Non-pigmented ciliary epithelial cell (primary cell): ENCODE measurements at places on chromosomes 12 and 14.

- DNase-seq, result no peak
Measured at GRCh38 chr12:86186449-86186848, 69.7 kb downstream of the MGAT4C start.

- DNase-seq, result no peak
Measured at GRCh38 chr12:26833743-26834490, 923 bp upstream of the ITPR2 start.

- DNase-seq, result no peak
Measured at GRCh38 chr12:19165451-19165850, 35.9 kb downstream of the PLEKHA5 start.

DNA sequence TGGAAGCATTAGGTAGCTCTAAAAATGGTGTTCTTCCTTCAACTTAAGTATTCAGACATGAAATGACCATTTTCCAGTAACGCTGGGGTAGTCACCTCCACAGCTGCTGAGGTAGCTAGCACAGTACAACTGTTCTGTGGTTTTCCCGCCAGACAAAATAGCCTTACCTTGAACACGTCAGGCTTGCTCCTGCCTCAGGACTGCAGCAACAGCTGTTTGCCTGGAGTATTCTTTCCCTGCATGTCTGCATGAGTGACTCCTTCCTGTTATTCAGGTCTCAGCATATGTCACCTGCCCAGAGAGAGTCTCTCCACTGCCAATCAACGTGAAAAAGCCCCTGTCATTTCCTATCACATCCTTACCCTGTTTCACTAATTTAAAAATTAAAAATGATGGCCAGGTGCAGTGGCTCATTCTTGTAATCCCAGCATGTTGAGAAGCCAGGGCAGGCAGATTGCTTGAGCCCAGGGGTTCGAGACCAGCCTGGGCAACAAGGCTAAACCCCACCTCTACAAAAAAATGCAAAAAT, 37.9 kb downstream of the WDR89 start:
- DNase-seq, result no peak

DNA sequence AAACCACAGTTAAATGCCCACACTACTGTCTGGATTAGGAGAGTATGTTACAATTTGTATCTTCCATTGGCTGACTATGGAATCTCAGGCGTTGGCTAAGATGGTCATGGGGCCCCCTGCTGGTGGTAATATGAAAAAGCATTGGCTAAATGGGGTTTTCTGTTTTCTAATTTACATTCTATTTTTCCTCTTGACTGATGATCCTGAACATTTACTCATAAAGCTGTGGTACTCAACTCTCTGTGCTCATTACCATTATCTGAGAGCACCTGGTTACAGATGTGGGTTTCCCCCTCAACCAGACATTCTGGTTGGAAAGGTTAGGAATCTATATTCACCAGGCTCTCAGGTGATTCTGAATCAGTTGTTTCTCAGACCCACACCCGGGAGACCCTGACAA, 64.8 kb downstream of the WSCD2 start:
- no peak for DNase-seq

DNA sequence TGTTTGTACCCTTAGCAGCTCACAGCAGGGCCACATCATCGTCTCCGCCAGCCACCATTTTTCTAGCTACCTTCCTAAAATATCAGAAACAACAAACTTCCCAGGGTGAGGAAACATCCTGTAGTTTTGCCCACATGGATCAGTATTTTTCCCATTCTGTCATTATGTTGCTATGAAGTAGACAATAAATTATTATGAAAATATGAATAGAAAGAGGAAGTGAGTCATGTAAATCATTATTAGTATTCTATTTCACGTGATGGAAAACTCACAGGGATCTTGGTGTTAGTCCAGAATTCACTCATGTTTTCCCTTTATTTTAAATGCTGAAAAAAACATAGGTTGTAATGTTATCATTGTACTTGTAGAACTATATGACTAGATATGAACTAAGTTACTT, 319.4 kb downstream of the SYT1 start:
- no peak for DNase-seq

DNA sequence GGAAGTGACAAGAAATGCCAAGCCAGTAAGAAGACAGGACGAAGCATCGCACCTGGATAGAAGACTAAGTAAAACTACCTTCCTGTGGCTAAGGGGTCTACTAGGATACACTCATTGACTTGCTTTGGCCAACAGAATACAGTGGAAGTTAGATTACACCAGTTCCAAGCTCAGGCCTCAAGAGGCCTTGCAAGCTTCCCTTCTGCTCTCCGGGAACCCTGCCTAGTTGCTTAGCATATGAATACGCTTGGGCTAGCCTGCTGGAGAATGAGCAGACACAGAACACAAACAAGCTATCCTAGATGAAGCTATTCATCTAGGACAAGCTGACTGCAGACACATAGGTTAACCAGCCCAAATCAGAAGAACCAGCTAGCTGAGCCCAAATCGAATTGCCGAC, 97.0 kb downstream of the DPF3 start:
- DNase-seq, result no peak

DNA sequence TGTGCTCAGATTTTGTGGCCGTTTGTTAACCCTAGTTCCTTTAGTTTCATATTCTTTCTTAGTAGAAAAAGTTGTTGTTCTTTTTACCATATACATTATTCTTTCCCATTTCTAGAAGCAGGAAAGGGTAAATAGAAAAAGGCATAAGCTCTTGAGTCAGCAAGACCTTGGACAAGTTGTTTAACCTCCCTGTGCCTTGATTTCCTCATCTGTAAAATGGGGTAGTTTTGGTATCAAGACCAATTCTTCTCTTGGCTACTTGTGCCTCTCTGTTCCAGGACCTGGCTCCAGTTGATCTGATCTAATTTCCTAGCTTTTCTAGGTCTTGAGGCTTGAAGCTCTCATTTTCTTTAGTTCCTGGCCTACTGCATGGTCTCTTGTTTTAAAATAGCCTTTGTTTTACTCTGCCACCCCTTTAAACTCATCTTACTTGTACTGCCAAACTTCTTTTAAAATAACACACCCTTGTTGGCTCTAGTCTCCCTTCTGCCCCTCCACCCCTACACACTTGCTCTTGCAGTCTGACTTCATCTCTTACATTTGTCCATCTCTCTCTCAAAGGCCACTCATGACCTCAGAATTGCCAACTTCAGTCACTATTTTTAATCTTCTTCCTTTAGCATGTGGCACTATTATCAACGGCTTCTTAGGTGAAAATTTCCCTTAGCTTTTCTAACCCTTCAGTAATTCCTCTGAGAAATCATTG, 143.7 kb downstream of the TTLL5 start:
- no peak for DNase-seq

DNA sequence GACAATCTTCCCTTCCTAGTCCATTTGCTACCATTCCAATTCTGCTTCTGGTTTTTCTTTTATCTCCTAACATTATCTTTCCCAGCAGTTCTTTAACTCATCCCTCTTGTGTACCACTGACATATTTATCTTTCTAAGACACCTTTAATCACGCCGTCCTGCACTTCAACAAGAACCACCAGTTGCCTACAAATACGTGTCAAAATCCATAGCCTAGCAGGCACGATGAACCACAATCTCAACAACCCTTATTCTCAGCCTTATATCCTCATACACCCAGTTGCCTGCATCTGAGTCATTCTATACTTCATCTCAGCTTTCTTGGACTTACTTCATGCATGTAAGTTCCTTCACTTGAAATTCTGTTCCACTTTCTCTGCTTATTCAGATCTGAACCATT, 16.4 kb upstream of the ST8SIA1 start:
- DNase-seq, result no peak

- DNase-seq, result no peak
Measured at GRCh38 chr12:870378-870777, 79.1 kb downstream of the RAD52 start.

DNA sequence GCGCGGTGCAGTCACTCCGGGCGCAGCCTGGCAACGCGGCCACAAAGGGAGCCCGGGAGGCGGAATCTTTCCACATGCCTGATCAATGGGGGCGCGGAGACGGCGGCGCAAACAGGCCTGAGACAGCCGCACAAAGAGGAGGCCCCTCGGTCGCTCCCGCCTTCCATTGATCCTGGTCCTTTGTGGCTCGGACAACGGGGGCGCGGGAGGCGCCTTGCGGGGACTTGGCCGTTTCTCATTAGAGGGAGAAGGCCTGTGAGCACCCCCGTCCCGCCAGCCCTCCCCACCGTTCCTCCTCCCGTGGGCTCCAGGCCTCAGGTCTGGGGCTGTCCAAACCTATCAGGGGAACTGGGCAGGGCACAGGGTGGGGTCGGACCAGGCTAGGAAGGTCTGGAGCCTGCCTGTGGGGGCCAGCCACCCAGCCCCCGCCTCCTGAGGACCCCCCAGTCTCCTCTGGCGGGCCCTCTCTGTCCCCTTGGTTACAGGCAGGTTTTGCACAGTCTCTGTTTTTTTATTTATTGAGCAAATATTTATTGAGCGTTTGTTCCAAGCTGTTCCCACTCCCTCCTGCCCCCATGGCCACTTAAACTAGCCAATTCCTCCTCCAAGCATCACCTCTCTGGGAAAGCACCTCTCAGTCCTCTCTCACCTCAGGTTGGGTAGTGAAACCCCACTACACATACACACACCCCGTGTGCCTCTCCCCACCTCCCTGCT, 29.0 kb upstream of the MSI1 start:
- no peak for DNase-seq

DNA sequence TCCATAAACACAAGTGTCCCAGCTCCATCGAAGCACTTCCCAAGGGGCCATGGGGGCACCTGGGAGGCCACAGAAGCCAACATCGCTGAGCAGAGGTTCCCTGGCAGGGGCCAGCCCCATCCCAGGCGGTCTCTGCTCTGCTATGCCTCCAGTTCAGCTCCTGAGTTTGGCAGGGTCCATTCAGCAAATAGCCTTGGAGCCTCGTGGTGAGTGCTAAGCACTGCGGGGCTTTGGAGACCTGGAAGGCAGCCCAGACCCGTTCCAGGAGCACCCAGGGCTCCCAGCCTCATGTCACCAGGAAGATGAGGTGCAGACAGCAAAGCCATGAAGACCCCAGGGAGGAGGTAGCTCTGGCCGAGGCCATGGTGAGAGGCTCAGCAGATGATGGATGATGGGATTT, 109.5 kb downstream of the LGMN start:
- no peak for DNase-seq

GRCh38 chr14:97074456-97074855, 277.3 kb downstream of the VRK1 start:
- no peak for DNase-seq

DNA sequence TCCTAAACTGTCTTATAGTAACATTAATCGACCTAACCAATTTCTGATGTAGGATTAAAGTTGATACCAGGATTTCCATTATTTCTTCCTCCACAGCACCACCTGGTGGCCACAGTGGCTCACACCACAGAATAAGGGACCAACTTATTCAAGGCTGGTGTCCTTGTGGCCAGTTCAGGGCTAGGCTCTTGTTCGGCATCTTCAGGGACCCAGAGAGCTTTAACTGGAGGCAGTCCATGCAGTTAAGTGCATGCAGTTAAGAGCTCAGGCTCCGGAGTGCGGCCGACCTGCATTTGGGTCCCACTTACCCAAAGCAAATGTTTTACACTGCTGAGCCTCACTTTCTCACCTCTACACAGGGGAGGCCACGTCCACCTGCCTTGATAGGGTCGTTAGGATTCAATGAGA, 42.0 kb upstream of the GPR68 start:
- DNase-seq, result no peak

- no peak for DNase-seq
Measured at GRCh38 chr12:47832263-47832933, 12.7 kb upstream of the HDAC7 start.

GRCh38 chr14:61033054-61033453, 52.0 kb downstream of the SLC38A6 start:
- no peak for DNase-seq

- DNase-seq, result no peak
Measured at GRCh38 chr12:21906919-21907493, 34.2 kb downstream of the ABCC9 start.

- no peak for DNase-seq
Measured at GRCh38 chr14:89212386-89213235, 204.4 kb downstream of the FOXN3 start.
